ENCODE measurements at places on chromosomes 13 and 19.

DNA sequence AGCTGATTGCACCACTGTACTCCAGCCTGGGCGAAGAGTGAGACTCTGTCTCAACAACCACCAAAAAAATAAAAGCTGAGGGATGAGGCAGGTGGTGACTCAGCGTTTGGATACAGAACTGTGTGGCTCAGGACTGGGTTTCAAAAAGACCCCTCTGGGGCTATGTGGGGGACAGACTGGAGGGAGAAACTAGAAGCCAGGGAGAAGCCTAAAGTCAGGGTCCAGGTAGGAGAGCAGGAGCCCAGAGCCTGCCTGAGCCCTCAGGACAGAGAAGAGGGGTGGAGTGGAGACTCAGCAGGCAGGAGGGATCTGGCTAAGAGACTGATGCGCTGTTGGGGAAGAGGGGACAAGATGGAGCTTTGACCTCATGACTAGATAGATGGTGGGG, 1.8 kb upstream of the CD37 start:
- no peak for ATAC-seq

- ATAC-seq, result no peak
Measured at GRCh38 chr13:46748300-46748699, 48.7 kb downstream of the ESD start.

DNA sequence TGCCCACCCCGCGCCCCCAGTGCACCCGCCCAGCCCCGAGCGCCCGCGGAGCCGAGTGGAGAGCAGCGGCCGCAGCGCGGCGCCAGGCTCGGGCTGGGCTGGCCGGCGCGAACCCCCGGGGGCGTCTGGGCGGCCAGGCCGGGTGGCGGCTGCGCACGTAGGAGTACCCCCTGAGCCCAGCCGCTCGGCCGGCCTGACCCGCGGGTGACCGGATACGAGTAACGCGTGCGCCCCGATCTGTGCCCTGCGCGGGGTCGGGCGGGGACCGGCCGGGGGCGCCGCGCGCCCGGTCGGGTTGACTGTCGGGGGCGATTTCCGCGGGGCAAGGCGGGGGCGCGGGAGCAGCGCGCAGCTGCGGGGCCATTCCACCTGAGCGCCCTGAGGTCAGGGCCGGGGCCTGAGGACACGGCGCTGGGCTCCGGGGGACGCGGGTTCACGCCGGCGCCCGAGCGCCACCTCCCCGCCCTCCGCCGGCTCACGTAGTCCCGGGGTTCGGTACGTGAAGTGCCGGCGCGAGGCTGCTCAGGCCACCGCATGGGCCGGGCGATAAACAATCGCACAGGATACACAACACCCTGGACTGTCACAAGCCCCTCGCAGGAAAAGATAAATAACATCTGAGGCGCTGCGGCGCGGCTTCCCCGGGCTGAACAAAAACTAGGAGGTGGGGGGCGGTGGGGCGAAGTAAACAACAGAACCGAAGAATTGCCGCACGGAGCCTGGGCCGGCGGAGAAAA, 37.6 kb upstream of the FLT1 start:
- no peak for ATAC-seq

GRCh38 chr13:46507981-46508380, 45.0 kb upstream of the LRCH1 start:
- no peak for ATAC-seq

GRCh38 chr13:112174476-112175110, 107.6 kb downstream of the SOX1 start:
- ATAC-seq, result no peak

DNA sequence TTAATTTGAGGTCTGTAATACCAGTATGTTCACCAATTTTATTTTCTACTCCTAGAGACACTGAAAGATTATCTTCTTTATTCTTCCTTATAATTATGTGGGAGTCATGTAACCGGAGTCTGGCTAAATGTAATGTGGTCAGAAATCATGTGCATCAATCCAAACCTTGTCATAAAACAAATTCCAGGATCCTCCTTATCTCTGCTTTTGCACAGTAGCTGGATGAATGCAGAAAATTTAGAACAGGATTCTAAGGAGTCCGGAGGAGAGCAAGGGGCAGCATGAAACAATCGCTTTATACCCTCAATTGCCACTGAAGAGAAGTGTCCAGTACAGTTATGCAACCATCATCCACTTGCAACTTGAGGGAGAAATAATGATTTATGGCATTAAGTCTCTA, 2674.7 kb upstream of the PCDH20 start:
- ATAC-seq, result no peak

- no peak for ATAC-seq
Measured at GRCh38 chr13:37366044-37366770, 232.4 kb downstream of the POSTN start.

DNA sequence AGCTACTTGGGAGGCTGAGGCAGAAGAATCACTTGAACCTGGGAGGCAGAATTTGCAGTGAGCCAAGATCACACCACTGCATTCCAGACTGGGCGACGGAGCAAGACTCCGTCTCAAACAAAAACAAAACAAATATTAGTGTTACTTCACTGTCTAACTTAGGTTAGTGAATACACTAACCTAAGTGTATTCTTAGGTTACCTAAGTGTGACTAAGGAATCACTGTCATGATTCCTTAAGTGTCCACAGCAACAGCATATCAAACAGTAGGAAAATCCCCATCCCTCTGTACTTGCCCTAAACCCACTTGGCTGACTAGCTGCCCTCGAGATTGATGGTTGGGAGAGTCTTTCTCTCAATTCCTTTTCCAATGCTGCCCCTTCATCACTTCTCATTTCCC, 11.8 kb upstream of the LRCH1 start:
- no peak for ATAC-seq

DNA sequence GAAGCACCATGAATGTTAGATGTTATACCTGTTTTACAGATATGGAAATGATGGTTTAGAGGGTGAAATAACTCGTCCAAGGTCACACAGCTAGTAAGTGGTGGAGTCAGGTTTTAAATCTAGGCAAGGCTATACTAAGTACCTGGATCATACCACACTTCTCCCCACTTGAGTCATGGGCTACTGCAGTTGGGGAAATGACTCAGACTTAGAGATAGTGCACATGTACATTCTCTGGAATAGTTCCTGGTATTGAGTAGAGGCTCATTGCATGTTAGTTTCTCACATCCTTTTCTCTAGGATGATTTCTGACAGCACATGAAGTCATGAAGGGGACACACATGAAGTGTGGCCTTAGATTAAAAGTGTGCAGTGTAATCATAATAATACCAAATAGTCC, 76.2 kb upstream of the TNFSF11 start:
- peak; percentile 95 for ATAC-seq
